ENCODE measurements at places on chromosomes 11 and 22.

- no peak for DNase-seq
These were observed at the start of gene LAYN for GRCh38 chr11:111540114-111540936. LAYN (plus strand) TSS chr11:111540720; CDS start chr11:111540844, 124 bp downstream.

- DNase-seq = no peak
These were observed 35.9 kb upstream of the HORMAD2 start for GRCh38 chr22:30044369-30044768.

- DNase-seq = no peak
These were observed 60.3 kb downstream of the APOL3 start for GRCh38 chr22:36100134-36100824.

- no peak for DNase-seq
These were observed 76.9 kb downstream of the DKK3 start for GRCh38 chr11:11931461-11932055.

- no peak for DNase-seq
These were observed 568.5 kb downstream of the KCNA4 start for GRCh38 chr11:29448246-29448877.

DNA sequence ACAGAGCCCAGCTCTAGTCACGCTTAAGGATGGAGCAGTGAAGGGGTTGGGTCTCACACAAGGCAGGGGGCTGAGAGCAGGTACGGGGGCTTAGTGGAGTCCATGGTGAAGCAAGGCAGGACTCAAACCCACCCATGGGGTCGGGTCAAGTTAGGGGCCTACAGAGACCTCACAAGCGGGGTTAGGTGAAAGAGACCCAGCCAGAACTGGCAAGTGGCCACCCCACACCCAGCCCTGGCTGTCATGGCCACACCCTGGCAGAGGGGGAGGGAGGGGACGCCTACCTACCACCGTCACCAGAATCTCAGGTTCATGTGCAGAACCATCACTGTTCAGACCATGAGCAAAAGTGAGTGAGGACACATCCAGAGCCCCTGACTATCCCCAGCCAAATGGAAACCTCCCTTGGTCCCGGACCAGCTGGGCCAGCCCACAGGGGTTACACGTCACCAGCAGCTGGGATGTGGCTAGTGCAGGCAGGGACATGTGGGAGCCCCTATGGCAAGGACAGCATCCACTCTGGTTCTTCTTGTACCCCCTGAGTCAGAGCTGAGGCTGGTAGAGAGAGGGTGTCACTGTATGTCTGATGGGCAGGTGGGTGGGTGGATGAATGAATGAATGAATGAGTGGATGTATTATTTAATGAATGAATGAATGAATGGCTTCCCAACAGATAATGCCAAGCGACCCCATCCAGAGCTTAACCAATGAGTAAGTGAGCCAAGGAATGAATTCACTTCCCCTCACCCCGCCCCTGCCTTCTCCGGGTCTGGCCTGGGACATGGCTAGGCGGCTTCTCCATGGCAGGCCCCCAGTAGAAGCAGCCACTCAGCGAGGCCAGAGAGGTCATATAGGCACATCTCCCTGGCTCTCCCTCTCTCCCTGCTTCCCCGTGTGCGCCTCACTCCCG lies 681.6 kb downstream of the TBC1D22A start:
- no peak for DNase-seq

- no peak for DNase-seq
These were observed 1.9 kb downstream of the PIWIL3 start for GRCh38 chr22:24772493-24773220.

- no peak for DNase-seq
These were observed 22.6 kb downstream of the NEAT1 start for GRCh38 chr11:65445101-65445603.

DNA sequence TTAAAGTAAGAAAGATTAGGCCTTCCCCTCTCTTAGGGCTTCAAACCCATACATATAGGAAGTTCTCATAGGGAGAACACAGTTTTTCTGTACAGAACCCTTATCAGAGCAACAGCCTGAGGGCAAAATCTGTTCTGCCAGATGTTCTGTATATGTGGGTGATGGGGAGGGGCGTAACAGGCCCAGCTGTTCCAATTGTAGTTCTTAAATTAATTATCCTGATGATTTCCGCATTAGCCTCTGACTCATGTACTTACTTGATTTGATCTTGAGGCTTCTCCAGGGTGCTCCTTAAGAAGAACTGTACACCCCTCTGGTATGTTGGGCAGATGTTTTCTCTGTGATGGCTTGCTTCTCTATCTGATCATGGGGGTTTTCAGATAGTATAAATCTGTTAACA lies 123.1 kb upstream of the C11orf87 start:
- no peak for DNase-seq

- no peak for DNase-seq
These were observed 47.6 kb upstream of the OLFML1 start for GRCh38 chr11:7437696-7438095.

- DNase-seq = no peak
These were observed 129.4 kb upstream of the PAX6 start for GRCh38 chr11:31940371-31941037.

DNA sequence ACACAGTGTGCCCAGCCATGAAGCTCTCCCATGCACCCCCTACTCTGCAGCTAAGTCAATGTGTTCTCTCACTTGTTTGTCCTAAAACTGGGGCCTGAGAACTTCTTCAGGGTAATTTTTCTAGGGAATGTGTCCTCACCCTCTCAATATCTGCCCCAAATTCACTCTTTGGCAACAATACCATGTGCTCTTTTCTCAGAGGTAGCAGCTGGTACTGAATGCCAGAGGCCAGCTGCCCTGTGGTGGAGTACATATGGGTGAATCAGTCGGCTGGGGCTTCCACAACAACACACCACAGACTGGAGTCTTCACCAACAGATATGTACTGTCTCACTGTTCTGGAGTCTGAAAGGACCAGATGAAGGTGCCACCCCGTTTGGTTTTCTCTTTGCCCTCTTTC lies 97.7 kb upstream of the TOP3B start:
- DNase-seq = no peak

DNA sequence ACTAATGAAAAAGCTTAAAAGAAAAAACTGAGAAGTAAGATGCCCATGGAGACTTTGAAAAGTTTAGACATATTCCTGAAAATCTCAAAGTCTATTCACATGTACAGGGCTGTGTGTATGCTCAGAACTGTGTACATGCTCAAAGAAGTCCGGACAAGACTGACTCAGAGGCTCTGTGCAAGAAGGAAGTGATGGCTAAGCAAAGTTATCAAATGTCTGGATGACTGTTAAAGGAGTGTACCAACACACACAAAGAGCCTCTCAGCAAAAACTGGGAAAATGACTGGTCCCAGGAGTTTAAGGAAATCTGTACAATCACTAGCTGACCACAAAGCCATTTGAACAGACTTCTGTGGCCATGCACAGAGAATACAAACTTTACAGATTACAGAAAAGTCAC lies 33.1 kb upstream of the ARHGAP32 start:
- no peak for DNase-seq

DNA sequence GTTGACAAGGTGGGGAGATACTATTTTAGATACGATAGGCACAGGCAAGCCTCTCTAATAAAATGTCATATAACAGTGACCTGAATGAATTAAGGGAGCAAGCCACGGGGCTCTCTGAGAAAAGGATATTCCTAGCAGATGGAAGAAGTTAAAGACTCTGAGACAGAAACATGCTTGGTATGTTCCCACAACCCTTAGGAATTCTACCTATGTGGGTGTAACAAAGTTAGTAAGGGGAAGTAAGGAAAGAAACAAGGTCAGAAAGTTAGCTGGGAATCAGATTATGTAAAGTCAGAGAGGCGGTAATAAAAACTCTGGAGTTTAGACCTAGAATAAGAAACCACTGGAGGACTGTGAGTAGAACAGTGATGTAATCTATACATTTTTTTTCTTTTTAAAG lies 59.7 kb upstream of the GDPD4 start:
- no peak for DNase-seq

- DNase-seq = no peak
These were observed 26.8 kb upstream of the RAG1 start for GRCh38 chr11:36540998-36541397.

DNA sequence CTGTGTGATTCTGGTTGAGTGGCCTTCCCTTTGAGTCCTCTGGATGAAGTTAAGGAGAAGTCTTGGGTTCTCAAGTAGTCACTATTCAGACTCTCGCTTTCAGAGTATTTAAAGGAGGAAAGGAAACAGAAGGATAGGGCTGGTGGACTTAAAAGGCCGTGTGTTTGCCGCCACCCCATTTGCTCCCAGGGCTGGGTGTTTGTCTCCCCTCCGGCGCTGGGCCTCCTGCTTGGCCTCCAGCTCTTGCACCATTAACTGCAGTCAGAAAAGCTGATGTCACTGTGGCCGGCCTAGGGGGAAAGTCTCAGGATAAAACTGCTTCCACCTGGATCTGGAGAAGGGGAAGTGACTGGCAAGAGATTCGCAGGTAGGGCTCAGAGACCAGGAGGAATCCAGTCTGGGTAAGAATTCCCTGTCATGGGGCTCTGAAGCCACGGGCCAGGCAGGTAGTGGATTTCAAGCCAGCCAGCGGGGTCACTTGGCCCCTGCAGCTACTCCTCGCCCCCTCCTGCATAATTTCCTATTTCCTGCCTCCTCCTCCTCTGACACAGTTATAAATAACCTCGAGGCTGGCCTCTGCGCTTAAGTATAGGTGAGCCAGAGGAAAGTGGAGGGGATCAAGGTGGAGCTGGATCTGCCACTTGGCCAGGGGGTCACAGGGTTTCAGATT lies 17.1 kb downstream of the TIMP3 start:
- no peak for DNase-seq

DNA sequence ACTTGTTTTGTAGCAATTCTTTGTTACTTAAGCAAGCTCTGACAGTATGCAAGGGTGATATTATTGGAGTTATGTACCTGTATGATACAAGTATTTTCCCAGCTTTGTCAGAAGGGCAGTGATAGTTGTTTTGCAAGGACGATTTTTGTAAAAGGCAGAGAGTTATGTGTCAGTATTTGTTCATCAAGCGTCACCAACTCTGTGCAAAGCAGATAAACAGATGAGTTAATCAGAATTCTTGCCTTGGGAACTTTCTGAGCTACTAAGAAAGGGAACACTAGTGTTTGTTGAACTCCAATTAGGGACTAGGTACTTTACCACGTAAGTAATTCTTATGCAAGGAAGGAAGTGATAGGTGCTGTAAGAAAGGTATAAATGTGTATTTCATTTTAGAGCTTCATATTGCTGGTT lies 1.4 kb downstream of the USP47 start:
- no peak for DNase-seq

- no peak for DNase-seq
These were observed 41.2 kb upstream of the GLYATL1 start for GRCh38 chr11:58898106-58898505.

GRCh38 chr11:117972044-117972443 lies 14.2 kb upstream of the IL10RA start:
- no peak for DNase-seq

DNA sequence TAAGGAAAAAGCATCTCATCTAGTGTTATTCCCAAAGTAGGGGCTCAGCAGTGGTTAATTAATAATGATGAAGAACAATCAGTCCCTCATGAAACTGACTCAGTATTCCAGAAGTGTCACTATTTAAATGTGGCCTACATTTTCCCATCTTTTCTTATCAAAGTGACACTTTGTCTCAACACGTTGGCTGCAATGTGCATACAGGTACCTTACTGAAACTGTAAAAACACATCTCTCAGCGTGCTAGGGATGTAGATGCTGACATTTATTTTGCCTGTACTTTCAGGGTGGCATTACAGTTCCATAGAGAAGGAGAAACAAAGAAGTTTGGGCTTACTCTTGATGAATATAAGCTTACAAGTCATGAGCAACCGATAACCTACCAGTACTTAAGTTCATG lies 58.3 kb upstream of the FAT3 start:
- no peak for DNase-seq

GRCh38 chr11:71239581-71239980 lies 12.8 kb downstream of the SHANK2 start:
- DNase-seq = no peak

GRCh38 chr22:43910178-43910695 lies 13.4 kb upstream of the PNPLA3 start:
- no peak for DNase-seq

GRCh38 chr22:21968452-21969129 lies 14.0 kb downstream of the TOP3B start:
- DNase-seq = no peak

- DNase-seq = no peak
These were observed 1431.4 kb upstream of the TENM4 start for GRCh38 chr11:80872116-80872728.

- DNase-seq = no peak
These were observed 2.1 kb downstream of the ARAP1 start for GRCh38 chr11:72750086-72750485.

DNA sequence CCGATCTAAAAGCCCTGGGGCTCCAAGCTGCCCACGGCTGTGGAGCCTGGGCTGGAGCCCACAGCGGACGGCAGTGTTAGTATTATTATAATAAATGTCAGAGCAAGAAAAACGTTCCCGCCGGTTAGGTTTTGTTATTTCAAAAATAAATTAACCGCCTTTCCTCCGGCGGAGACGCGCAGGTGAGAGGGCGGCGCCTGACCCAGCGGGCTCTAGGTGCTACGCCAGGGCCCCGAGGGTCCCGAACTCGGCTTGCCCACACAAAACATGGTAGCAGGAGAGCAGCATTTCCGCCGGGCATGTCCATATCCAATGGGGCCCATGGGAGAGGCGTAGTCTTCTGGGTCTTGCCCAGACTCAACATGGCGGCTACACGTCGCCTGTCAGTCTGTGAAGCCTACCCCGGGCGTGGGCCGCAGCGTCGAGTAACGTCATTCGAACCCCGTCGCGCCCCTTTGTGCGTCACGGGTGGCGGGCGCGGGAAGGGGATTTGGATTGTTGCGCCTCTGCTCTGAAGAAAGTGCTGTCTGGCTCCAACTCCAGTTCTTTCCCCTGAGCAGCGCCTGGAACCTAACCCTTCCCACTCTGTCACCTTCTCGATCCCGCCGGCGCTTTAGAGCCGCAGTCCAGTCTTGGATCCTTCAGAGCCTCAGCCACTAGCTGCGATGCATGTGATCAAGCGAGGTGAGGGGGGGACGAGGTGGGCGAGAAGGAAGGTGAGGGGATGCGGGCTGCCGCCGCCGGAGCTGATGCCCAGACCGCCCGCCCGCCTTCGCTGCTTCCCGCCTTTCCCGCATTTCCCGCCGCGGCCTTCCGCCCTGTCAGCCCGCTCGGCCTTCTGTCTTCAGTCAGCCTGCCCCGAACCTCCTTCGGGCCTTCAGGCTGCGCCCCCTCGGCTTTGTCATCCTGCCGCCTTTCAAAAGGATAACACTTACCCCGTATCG lies at the start of gene RRM1:
Gene RRM1, plus strand, starts transcription at position 452 of the 944 bp plus-strand sequence. Its CDS starts 214 bp downstream, at position 666.
- peak; percentile 90 for DNase-seq

All from NCI-H1436 treated with DMSO at 0.1 percent for 48 hours (cell line).